GM12864 (cell line): ENCODE measurements at places on chromosomes 3 and 15.
A peak's percentile ranks its signal among the peaks of the same experiment; 100 is the strongest.

GRCh38 chr3:127762077-127762786 lies 60.1 kb downstream of the MGLL start:
- peak; percentile 66 for DNase-seq

GRCh38 chr15:65558336-65558735 lies 28.1 kb downstream of the HACD3 start:
- DNase-seq = no peak

- DNase-seq = no peak
Observed at GRCh38 chr3:147737376-147737775, 328.2 kb downstream of the ZIC1 start.

DNA sequence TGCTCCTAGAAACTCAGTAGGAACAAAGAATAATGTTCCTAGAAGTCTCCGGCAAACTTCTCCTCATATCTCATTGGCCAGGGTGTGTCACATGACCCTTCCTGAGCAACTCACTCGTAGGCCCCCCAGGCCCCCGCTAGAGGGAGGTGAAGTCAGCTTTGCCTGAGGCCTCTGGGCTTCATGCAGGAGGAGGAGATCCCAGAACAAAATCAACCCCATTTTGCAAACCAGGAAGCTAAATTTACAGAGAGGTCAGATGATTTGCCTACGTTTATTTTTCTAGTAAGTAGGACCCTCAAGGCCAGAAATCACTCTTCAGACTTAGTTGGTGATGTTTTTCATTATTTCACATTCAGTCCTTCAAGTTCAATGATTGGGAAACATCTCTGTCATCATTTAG lies 99.1 kb downstream of the SSR3 start:
- no peak for DNase-seq

DNA sequence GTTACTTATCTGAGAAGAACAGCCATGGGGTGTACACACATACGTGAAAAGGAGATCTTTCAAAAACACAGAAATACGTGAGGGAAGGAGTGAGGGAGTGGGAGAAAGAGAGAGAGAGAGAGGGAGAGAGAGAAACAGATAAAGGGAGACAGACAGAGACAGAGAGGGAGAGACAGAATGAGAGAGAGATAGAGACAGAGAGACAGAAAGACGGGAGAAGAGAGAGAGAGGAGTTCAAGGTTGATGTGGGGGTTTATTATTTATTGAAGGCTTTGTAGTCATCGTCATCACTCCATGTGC lies 64.0 kb downstream of the CHST2 start:
- DNase-seq = no peak

- no peak for DNase-seq
Observed at GRCh38 chr15:67884514-67885174, 44.8 kb upstream of the RNU6-1 start.

DNA sequence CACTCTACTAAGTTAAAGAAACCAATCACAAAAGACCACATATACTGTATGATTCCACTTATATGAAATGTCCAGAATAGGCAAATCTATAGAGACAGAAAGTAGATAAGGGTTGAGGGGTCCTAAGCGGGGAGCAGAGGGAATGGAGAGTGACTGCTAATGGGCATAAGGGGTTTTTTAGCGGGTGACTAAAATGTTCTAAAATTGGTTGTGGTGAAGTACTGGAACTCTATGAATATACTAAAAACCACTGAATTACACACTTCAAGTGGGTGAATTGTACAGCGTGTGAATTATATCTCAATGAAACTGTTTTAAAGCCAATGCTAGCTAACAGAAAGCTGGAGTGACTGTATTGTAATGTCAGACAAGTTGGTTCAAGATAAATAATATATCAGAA lies 33.3 kb downstream of the KPNA1 start:
- DNase-seq = no peak

- DNase-seq = no peak
Observed at GRCh38 chr3:37255990-37256308, 81.6 kb upstream of the LRRFIP2 start.

DNA sequence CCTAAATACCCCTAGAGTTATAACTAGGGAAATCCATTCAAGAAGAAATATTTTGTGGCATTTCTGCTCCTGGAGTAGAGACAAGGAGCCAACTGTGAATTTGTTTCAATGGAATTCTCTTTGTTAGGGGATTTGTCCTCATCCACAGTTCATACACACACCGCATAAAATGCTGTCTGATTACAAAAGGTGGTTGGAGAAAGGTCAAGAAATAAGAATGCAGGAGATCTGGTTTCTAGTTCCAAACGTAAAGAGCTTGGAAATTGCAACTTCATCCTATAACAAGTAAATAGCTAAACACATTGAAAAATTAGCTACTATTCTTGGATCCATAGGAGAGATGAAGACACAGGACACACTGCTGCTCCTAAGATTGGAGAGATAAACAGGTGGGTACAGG lies 66.3 kb upstream of the NEDD4 start:
- no peak for DNase-seq

- DNase-seq = no peak
Observed at GRCh38 chr3:9613056-9613748, 36.1 kb upstream of the MTMR14 start.

DNA sequence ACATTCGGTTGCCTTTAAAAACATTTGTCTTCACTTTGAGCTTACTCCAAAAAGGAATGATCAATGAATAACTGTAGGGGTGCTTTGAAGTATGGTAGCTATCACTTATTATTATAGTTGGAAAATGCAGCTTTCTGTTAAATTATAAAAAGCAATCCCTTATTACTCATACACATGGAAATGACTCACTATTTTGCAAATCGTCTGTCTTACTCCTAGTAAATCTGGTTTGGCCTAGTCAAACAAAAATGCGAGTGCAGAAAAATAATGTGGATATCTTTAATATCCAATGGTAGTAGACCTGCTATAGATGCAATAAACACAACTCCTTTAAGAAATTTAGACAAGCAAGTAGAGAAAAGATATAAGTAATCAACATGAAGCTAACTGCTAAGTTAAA lies 112.5 kb downstream of the ZIC1 start:
- DNase-seq = no peak

DNA sequence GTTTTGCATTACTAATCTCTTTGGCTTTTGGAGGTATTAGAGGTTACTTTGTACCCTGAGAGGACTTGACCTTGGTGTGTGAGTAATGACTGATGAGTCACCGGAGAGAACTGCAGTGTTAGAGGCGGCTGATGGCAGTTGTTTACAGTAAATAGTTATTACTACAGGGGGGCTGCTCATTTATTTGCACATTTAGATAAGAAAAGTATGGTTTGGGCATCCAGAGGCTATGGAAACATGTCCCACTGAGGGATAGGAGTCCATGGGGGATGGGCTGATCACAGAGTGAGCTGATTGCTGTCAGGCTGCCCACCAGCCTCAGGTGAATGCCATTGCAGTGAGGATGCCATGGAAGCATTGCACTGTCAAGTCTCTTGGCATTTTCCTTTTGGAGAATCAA lies 17.3 kb upstream of the STAC start:
- DNase-seq = no peak

GRCh38 chr3:15982667-15983196 lies 185.0 kb upstream of the ANKRD28 start:
- DNase-seq = no peak

DNA sequence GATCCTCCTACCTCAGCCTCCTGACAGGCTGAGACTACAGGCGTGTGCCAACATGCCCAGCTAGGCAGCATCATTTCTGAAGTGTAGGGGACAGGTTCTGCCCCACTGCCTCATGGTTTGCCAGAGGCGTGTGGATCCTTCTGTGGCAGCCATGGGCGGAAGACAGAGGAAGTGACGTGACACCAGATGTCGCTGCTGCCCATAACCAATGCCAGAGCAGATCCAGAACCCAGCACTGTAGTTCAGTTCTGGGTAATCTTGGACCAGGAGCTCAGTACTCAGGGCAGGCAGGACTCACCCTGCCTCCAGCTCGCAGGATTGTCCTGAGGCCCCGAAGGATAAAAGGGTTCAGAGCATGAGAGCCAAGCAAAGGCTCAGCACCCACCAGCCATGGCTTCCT lies 8.2 kb downstream of the RBPMS2 start:
- no peak for DNase-seq

DNA sequence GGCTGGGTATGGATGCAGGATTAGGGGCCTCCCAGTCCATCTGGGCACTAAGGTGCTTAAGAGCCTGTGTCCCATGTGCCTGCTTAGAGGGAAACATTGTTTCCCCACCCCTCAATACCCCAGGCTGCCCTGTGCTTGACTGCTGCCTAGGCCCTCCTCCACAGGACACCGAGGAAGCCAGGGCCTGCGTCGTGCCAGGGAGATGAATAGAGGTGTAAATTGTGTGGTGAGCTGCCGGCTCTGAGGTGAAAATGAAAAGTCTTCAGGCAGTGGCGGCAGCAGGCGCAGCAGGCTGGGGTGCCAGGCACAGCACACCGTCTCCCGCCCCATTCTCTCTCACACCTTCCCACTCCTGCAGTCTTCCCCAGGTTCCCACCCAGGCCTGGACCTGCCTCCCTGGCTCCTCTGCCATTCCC lies 13.9 kb upstream of the GRM2 start:
- DNase-seq = no peak

- no peak for DNase-seq
Observed at GRCh38 chr15:79463043-79463780, 31.1 kb downstream of the MINAR1 start.

DNA sequence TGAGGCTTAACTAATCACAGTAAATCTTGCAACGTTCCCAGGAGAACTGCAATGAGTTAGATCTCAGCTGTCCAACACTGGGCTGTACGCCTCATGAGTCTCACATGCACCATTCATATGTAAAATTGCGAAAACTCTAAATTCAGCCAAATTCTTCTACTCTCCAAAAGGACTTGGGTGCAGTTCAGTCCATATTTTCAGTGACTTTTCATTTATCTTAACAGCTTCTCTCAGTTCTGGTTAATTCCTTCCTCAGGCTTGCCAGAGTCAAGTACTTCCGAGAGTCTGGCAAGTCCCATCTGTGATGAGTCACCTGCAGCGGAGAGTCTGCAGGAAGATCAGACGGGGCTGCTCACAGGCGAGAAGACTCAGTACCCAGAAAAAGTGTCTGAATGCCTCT lies 11.5 kb downstream of the CCDC80 start:
- DNase-seq = no peak

DNA sequence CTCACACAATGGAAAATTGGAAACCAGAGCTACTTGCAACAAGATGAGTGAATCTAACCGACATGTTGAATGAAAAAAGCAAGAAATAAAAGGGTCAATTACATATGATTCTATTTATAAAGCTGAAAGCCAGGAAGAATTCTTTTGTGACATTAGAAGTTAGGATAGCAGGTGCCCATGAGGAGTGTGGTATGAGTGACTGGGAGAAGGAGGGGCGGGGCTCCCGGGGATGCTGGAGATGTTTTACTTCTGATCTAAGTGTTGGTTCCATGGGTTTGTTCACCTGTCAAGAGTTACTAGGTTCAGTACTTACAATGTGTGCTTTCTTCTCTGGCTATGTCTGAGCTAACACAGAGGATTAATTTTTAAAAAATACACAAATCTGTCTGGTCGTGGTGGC lies 60.8 kb downstream of the NSMCE3 start:
- DNase-seq = no peak

DNA sequence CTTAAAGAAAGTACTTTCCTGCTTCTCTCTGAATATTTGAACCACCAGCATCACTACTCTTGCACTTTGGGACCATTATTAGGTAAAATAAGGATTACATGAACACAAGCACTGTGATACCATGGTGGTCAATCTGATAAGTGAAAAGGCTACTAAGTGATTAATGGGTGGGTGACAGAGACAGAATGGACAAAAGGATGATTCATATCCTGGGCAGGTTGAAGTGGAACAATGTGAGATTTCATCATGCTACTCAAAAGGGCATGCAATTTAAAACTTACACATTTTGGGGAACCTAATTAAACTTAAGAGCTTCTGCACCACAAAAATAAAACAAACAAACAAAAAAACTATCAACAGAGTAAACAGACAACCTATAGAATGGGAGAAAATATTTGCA lies 172.0 kb upstream of the CD96 start:
- DNase-seq = no peak

- DNase-seq = no peak
Observed at GRCh38 chr3:129268396-129268795, 10.3 kb upstream of the HMCES start.

DNA sequence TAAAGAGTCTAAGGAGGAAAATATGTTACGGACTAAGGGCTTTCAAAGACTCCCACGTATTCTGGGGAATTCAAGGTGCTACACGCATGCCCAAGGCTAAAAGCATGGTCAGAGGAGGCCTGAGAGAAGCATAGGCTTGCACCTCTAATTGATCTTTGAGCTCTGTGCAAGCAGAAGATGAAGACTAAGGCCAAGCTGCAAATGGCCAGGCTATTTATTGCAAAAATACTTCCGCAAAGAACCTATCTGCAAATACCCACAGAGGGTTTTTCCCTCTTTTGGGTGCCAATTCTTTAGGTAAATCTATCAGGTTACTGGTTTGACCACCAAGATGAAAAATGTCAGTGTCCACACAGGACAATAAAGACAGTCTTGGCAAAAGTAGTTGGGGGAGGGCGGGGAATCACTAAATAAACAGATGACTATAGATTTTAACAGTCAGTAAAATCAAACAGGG lies 119.5 kb downstream of the STAG1 start:
- DNase-seq = no peak

DNA sequence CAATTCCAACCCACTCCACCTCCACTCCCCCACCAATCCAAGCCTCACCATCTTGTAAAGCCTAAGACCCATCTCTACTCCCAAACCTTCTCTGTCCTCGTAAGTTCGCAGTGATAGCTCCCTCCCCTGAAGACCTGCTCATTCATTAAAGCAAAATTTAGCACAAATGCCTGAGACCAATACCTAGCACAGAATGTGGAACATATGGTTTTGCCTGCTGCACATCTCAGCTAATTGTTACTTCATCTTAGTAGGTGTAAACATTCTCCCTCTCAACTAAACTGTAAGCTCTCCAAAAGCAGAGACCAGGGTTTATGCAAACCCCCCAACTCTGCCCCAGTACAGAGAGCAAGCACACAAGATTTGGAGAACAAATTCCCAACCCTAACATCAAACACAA lies 20.5 kb downstream of the DCLK3 start:
- DNase-seq = no peak

DNA sequence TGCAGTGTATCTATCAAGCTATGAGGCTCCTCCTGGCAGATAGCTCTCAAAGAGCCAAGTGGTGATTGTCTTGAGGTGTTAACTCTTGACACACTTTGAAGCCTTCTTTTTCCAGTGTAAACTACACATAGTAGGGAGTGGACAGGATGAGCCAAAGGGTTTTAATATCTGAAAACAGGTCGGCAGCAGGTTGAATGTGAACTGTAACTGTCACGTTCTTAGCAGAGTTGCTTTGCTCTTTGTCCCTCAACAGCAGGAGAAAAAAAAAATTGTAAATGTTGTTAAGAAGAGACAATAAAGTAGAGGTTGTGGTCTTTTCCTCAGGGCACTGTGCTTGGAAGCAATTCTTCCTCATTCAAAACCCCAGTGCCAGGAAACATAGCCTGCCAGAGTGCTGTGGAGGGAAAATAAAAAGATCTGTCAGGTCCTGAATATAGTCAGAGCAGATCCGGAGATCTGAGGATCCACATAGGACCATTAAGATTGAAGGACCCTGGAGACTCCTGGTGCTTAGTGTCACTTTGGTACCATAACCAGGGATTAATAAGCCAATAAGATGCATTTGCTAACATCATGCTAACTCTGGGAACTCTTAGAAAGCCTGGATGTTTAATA lies 229.7 kb downstream of the NAALADL2 start:
- DNase-seq = no peak
